Adipose tissue (tissue), 3 donors: ENCODE measurements at places on chromosomes 4 and X. TPM values are rescaled to one million over a fixed set of nuclear protein-coding genes. Genes with fewer than 3 reads are reported as not detected.

The SLITRK4 gene
- 0.34 TPM for polyA plus RNA-seq

The SPIN4 gene
- polyA plus RNA-seq = 0.83 TPM

The GYPE gene
- polyA plus RNA-seq = 1.2 TPM

The SULT1E1 gene
- not detected for polyA plus RNA-seq

The GAGE13 gene
- not detected for polyA plus RNA-seq

The TRIML2 gene
- polyA plus RNA-seq = 0.06 TPM

The CT47B1 gene
- not detected for polyA plus RNA-seq

The LRAT gene
- polyA plus RNA-seq = 0.37 TPM

The ZNF732 gene
- polyA plus RNA-seq = 0.06 TPM

The AR gene
- polyA plus RNA-seq = 0.91 TPM

The SPACA5B gene
- not detected for polyA plus RNA-seq

The TMPRSS11B gene
- polyA plus RNA-seq = not detected

The UBL4A gene
- polyA plus RNA-seq = 24.3 TPM

The LDB2 gene
- polyA plus RNA-seq = 4.5 TPM

The CWH43 gene
- 0.43 TPM for polyA plus RNA-seq

The CTAG2 gene
- polyA plus RNA-seq = not detected

The TMPRSS11D gene
- polyA plus RNA-seq = not detected

The PRDM5 gene
- polyA plus RNA-seq = 5.1 TPM

The CXCL3 gene
- polyA plus RNA-seq = 4.4 TPM

The P2RY8 gene
- 1.2 TPM for polyA plus RNA-seq

The UGT8 gene
- polyA plus RNA-seq = 0.49 TPM

The ACE2 gene
- polyA plus RNA-seq = 14.4 TPM

The ADH7 gene
- 1.2 TPM for polyA plus RNA-seq

The USP17L21 gene
- polyA plus RNA-seq = not detected

The AREG gene
- 13.2 TPM for polyA plus RNA-seq

The GAGE1 gene
- not detected for polyA plus RNA-seq

The MAGEE1 gene
- 1.5 TPM for polyA plus RNA-seq

The NOCT gene
- polyA plus RNA-seq = 5.7 TPM

The CDKL2 gene
- polyA plus RNA-seq = 0.04 TPM

The AFM gene
- polyA plus RNA-seq = not detected

The ADH1B gene
- polyA plus RNA-seq = 3,622 TPM

The CTAG1A gene
- not detected for polyA plus RNA-seq

The CAPN6 gene
- polyA plus RNA-seq = 2.2 TPM

The MAGEA8 gene
- polyA plus RNA-seq = not detected

The MAGEC1 gene
- not detected for polyA plus RNA-seq

The CPE gene
- 38.2 TPM for polyA plus RNA-seq

The MFAP3L gene
- polyA plus RNA-seq = 1.0 TPM

The EREG gene
- polyA plus RNA-seq = 4.0 TPM
